OCI-LY7 (cell line): ENCODE measurements at places on chromosomes 5 and 9.

DNA sequence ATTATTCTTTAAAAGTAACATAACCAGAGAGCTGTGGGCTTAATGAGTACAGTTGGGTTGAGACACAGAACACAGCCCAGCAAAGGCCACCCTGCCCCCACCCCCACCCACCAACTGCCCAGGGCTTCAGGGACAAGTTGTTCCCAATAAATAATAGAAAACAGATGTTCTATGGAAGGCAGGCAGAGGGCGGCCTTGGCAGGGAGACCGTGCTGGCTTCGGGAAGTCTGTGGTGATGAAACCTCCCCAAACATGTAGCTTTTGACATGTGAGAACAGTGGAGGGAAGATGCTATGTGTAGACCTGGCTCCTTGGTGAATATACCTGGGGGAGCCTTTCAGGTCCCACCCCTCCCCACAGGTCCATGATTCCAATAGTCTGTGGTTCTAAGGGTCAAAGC lies 10.0 kb downstream of the TRAF1 start:
- DNase-seq = no peak

DNA sequence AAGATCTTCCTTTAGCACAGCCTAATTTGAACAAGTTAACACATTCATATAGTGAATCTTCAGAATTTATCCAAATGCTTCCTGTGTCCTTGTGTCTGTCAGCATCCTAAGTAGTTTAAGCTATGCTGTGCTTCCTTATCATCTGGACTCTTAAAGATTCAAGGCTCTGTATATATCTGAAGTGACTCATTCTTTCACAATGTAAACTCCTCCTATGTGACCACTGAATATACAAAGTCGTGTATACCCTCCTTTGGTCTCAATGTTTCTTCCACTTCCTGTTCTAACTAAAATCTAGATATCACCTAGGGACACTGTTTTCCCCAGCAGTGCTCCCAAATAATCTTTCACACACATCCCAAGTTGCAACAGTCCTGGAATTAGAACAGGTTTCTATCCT lies 935.7 kb upstream of the NUDT12 start:
- DNase-seq = no peak

DNA sequence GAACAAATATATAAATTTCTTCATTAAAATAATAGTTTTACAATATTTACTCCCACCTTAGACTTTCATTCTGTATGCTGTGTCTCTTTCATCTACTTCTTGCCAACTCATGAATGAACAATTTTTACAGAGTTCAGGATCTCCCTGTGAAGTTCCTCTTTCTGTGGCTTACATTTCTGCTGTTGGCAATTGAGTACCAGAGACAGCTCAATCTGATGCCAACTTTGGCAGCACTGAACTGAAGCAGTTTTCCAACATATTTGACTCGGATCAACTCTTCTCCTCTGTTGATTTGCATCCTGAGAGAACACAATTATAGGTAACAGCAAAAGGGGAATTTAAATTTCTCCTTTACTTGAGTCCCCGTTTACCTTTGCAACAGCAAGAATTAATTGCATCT lies 1262.2 kb downstream of the EFNA5 start:
- DNase-seq = no peak

DNA sequence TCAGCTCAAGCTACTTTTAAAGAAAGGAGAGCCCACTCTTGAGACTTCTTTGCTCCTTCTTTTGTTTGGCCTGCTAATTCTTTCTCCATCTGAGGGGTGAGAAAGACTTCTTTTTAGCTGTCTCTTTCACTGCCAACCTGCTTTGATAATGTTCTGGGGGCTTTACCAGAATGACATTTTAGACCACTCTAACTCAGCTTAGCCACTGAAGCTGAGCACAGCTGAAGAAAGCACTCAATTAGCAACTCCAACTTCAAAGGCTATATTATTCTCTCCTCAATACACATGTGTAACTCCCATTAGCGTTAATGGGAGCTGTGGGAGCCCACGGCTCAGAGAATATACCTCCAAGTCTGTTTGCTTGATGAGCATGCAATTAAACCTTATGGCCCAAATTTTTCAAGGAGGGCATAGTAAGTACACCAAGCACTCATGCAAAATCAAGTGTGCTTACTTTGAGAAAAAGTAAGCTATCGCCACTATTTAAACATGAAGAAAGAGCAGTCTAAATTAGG lies 815.4 kb upstream of the DMAC1 start:
- DNase-seq = no peak

GRCh38 chr9:14155237-14155636 lies 158.7 kb downstream of the NFIB start:
- peak; percentile 41 for DNase-seq
